SK-MEL-5 (cell line): ENCODE measurements at places on chromosomes 11 and 22.

DNA sequence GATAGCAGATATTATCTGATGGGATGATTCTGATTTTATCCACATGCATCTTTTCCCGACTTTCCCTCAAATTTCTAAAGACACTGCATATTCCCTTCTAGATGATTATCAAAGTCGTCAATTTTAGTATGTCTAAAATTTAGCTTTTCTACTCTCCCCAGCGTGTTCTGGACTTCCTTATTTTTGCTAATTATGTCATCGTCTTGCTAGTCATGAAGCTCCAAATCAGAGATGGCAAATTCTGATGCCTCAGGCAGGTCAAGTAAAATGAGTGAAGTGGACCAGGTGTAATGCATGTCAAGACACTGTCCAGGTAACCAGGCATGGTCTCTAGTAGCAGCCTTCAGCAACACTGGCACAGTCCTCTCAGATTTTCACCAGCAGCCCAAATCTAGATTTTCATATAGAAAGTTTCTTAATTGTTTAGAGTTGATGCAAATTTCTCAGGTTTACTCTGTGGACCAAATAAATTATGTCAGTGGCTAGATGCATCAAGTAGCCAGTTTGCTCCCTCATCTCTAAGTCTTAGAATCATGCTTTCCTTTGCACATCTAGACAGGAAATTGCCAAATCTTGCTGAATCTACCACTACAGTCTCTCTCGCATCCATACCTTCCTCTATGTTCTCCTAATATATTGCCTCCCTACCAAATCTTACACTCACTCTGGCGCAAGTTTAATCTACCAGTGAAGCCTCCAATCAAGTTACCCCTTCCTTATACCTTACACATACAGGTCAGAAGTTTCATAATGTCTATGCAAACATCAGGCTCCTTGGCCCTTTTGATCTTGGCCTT lies 10.6 kb downstream of the HSD17B12 start:
- no peak for DNase-seq

- DNase-seq, result no peak
Observed at GRCh38 chr11:74142624-74143023, 28.2 kb downstream of the C2CD3 start.

DNA sequence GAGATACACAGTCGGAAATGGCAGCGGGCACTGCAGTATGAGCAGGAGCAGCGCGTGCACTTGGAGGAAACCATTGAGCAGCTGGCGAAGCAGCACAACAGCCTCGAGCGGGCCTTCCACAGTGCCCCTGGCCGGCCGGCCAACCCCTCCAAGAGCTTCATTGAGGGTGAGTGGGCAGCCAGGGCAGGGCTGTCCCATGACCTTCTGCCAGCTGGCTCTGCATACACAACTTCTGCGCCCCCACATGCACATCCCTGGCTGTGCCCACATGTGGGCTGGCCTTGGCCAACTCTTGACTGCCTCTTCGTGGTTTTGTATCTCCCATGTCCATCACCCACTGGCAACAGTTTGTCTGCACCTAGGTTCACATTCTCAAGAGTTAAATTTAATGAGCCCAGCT lies 81.1 kb downstream of the MORC2 start:
- DNase-seq, result no peak

GRCh38 chr11:75576499-75576918 lies 14.5 kb downstream of the SERPINH1 start:
- peak; percentile 42 for DNase-seq

- DNase-seq, result peak; percentile 64
Observed at GRCh38 chr11:3959015-3959902, 103.8 kb downstream of the STIM1 start.
